Kidney tubule cell (primary cell): ENCODE measurements at places on chromosomes 2 and 18.

DNA sequence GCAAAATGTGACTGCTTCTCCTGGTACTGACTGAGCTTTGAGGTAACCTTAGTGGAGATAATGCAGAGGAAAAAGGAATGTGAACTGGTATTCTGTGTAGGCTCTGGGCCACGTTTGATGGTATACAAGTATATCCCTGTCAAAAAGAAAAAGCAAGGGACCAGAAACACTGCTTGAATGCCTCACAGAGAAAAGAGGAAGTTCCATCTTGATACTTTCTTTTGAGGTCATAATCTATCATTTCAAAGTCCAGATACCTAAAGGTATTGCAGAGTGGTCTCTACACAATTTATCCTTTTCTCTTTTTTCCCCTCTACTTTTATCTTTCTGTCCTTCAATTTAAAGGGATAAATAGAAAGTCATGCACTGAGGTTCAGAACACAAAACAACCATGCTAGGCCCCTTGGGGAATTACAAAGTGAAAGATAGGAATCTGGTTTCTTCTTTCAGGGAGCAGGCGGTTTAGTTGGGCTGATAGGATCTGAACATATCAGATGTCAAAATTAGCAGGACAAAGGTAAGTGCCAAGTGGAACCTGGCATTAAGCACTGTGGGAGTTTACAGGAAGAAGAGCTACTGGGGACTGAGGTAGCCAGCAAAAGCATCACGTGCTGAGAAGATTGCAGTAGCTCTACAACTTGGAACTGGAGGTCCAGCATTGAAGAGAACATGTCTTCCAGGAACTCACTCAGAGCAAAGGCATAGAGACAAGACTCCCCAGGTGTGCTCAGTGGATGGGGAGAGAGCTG lies 121.2 kb downstream of the LYPD6 start:
- DNase-seq: no peak

DNA sequence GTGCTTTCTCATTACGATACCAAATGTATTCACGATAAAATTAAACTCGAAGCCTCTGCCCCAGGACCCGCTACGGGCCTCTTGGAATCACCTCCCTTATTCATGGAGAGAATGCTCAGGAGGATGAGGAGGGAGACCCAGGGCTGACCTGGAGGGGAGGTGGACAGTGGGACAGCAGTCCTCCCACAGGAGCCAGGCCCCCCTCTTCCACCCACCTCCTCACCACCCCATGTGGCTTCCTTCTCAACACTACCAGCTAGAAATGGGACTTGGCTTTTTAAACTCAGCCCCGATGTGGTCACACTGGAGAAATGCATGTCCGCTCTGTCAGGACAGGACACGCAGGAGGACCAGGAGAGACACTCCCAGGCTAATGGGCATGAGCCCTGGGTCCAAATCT lies 147.9 kb upstream of the ID2 start:
- no peak for DNase-seq

GRCh38 chr2:138421971-138422335 lies 79.6 kb upstream of the SPOPL start:
- peak; percentile 93 for DNase-seq

- no peak for DNase-seq
Measured at GRCh38 chr2:67888351-67889005, 174.3 kb downstream of the C1D start.

GRCh38 chr2:140502951-140503630 lies 1627.7 kb downstream of the LRP1B start:
- DNase-seq: peak; percentile 21

GRCh38 chr18:35137632-35138031 lies 96.4 kb downstream of the MAPRE2 start:
- DNase-seq: no peak

- DNase-seq: no peak
Measured at GRCh38 chr2:217035967-217036366, 176.1 kb upstream of the TNP1 start.

GRCh38 chr2:121309801-121310200 lies 24.8 kb upstream of the TFCP2L1 start:
- DNase-seq: peak; percentile 59

DNA sequence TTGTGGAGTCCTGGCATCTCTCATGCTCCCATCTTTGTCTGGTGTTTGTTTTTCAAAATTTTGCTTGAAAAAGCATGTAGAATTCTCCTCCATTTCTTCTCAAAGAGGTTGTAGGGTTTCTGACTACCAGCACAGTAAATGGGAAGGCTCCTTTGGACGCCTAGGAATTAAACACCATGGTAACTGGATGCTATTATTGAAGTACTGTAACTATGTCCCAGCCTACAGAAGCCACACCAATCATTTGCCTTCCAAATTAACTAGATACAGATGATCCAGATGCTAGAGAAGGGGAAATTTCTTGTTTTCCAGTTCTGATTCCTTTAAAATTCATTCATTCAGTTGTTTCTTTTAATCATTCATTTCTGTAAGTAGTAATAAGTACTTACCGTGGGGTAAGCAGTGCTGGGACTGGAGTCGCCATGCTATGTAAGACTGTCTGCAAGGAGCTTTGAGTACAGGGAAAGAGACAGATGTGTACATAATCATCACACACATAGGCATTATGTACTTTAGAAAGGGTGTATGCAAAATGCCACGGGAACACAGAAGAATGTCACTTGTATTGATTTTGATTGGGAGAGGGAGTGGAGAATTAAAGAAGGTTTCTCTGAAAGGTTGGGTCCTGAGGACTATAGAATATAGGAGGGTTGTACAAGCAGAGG lies 49.6 kb downstream of the KIF5C start:
- DNase-seq: no peak
